Activated CD4-positive, alpha-beta T cell treated with anti-CD3 and anti-CD28 coated beads, Interleukin-2, amount 50 U/mL, for 1 hour (primary cell): ENCODE measurements at places on chromosomes 4 and X.

DNA sequence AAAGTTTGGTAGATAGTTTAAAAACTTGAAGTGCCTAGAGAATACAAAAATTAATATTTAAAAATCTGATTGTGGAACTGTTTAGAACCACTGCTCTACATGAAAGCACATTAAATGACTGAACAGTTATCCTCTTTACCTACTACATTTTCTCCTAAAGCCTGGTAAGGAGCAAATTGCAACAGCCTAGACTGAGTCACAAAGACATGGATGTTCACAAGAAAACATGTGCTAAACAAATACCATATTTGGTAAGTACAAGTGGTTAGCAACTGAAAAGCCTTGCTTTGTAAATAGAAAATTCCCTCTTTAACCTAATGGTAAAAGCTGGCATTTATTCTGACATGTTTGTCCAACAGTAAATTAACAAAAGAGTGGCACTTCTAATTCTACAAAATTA is 203.1 kb downstream of the FBXO8 start:
- no peak for DNase-seq

GRCh38 chrX:72705111-72705510 is 9.0 kb downstream of the PHKA1 start:
- DNase-seq = no peak

DNA sequence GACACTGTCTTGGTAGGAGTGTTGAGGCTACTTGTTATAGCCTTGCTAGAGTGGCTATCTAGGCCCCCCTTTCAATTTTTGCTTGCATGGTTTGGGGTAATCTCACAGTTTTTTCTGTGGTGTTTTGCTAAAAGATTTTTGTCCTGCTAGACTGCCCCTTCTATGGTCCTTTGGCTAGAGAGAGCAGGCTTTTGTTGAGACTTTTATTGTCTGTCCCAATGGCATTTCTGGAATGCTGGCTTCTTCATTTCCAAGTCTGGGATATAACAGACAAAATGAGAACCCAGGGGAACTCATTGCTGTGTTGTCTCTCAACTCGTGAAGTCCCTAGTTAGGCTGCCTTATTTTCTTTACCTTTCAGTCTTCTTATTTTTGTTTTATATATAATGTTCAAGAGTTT is 160.2 kb upstream of the ZC4H2 start:
- DNase-seq = no peak

DNA sequence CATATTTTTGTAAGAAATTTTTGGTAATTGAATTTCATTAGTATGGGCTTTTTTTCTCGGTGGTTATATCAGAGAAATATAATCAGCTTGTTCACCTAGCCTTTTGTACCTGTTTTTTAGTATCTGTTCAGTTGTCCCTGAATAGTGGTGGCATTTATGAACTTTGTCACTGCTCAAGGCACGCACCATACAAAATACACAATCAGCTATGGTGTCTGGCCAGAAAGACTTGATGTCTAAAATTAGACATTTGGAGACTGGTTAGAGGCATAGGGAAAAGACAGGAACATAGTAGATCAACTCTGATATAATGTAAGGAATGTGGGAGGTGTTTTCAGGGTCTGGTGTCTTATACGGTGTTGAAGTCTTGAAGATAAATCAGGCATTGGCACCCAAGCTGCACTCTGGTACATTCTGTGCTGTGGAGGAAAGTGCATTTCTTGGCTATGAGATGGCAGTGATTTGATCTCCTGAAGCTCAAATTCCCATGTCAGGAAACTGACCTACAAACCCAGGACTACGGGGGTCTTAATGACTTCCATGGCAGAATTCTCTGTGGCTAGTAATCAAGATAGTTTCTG is 3.6 kb downstream of the ART3 start:
- DNase-seq = no peak

- no peak for DNase-seq
Observed at GRCh38 chrX:53357799-53358530, 64.5 kb downstream of the SMC1A start.
